ENCODE measurements at places on chromosomes 3 and 15.
A peak's percentile ranks its signal among the peaks of the same experiment; 100 is the strongest.

DNA sequence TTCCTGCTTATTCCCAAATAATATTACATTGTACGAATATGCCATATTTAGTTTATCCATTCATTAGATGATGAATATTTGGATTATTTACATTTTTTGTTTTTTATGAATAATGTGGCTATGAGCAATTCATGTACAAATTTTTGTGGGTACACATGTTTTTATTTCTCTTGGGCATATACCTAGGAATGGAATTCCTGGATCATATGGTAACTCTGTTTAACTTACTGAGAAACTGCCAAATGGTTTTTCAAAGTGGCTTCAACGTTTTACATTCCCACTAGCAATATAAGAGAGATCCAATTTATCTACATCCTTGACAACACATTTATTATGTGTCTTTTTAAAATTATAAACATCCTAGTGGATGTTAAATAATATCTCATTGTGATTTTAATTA, 362.0 kb upstream of the TMCO5A start:
- no peak for DNase-seq

DNA sequence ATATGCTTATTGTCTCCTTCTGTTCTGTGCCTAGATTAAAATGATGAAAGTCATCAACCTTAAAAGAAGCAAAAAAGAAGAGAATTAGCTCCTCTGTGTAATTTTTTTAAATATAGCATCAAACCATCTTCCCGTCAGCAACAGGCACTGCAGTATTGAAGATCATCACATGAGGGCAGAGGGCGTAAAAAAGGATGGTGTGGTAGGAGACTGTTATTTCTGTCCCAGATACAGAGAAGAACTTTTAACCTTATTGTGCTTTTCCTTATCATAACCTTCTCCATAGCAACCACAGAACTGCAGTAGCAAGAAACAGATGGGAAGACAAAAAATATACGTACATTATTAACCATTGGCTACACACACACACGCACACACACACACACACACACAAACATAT, 88.8 kb downstream of the IGSF11 start:
- no peak for DNase-seq

GRCh38 chr3:142270407-142270806, 45.0 kb upstream of the GK5 start:
- DNase-seq: no peak

DNA sequence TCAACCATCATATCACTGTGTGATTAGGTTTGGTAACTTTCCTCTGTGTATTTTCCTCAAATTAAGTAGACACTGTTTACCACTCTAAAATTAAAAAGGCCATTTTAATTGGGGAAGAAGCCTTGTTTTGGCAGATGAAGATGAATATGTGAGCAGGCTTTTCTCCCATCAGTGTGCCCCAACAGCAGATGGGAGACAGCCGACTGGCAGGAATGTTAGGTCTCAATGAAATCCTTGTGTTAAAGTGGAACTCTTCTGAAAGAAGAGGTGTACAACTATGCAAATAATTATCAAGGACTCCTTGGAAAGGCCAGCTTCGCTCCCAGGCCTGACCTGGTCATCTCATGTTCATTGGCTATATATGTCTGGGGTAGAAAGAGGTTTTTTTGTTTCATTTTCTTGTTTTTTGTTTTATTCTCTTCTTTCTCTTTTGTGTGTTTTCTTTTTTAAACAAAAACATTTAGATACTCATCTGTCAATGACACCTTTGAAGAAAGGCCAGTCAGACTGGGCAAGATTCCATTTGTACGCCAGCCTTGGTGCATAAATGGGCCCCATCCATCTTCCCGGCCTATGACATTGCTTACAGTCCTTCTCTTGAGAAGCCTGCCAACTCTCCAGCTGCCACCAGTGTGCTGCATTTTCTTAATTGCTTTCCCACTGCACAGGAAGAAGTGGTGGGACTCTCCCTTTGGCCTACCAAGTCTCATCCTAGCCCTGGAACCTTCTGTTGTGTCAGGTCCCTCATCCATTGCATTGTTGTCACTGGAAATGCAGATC, 25.8 kb downstream of the LRTM1 start:
- DNase-seq: no peak

GRCh38 chr3:122982216-122983185, 45.1 kb downstream of the SEMA5B start:
- no peak for DNase-seq

- no peak for DNase-seq
Measured at GRCh38 chr3:51968883-51969678, 1.8 kb upstream of the PCBP4 start.

- no peak for DNase-seq
Measured at GRCh38 chr3:25043177-25043576, 384.9 kb upstream of the RARB start.

GRCh38 chr15:70781236-70781635, 17.9 kb upstream of the UACA start:
- DNase-seq: no peak

- no peak for DNase-seq
Measured at GRCh38 chr15:38074029-38074428, 139.6 kb downstream of the TMCO5A start.

GRCh38 chr3:110774496-110775265, 296.9 kb upstream of the NECTIN3 start:
- DNase-seq: peak; percentile 52

- DNase-seq: no peak
Measured at GRCh38 chr3:133924041-133924440, 28.4 kb upstream of the RAB6B start.

GRCh38 chr15:60918234-60918959, 310.7 kb downstream of the RORA start:
- DNase-seq: peak; percentile 8

DNA sequence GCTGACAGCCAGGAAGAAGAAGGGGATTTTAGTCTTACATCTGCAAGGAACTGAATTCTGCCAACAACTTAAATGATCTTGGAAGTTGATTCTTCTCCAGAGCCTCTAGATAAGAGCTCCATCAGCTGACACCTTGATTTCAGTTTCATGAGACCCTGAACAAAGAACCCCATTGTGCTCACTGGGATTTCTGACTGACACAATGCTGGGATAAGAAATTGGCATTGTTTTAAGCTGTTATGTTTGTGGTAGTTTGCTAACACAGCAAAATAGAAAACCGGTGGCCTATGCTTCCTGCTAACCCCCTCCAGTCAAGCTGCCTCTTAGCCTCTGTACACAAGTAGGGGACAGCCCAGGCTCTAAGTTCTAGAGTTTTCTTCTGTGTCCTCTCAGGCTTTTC, 36.2 kb downstream of the MASP1 start:
- DNase-seq: peak; percentile 43

DNA sequence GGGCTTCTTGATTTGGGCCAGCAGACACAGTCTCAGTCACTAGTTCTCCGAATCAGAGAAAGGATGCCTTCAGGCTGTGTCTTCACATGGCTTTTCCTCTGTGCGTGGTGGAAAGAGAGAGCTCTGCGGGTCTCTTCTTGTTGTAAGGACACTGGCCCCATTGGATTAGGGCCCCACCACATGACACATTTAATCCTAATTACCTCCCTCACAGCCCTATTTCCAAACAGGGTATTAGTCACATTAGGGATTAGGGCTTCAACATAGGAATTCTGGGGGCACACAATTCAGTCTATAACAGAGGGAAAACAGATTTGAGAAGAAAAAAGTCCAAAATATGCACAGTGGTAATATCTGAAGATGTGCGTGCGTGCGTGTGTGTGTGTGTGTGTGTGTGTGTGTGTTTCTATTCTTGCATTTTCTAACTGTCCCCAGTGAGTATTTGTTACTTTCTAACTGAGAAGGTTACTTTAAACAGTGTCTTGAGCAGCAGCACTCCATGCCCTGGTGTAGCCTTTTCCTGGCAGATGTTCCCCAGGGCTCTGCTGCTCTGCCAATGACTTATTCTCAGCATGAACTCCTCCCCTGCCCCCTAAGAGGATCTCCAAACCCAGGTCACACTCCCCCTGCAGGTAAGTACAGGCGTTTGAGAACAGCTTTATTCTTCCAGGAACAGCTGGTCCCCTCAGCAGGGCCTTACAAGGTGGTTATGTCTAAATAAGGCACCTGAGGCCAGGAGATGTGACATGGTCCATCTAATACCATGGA, 72.9 kb downstream of the RPL39L start:
- DNase-seq: peak; percentile 54

DNA sequence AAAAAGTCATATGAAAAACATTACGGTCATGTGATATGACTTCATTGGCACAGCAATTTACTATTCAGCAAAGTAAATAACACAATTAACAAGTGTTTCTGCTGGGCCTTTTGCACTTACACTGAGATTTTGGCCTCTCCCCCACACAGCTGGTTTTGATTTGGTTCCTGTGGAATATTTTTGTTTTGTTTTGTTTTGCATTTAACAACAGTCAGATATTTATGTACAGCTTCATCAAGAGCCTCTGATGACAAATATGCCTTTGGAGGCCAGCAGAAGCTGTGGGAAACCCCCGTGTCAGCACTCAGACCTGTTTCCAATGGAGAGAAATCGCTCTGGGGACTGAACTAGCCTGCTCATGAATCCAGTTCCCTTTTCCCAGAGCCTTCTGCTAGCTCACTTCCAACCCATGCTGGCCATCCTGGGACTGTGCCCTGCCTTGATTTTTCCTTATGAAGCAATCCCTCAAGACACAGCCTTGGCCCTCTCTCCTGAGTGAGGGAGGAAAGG, 161.9 kb downstream of the ATG7 start:
- no peak for DNase-seq

All from NCI-H526 (cell line).